Hematopoietic multipotent progenitor cell treated with erythropoietin and hydrocortisone succinate and interleukin-3 and kit ligand, for 4 days (in vitro differentiated cells): ENCODE measurements at places on chromosomes 6 and 20.

GRCh38 chr20:24773751-24774201 lies 175.3 kb upstream of the CST7 start:
- no peak for DNase-seq

- peak; percentile 32 for DNase-seq
Measured at GRCh38 chr20:47124181-47124717, 229.6 kb downstream of the EYA2 start.

- no peak for DNase-seq
Measured at GRCh38 chr6:132359886-132360285, 41.4 kb downstream of the MOXD1 start.

- no peak for DNase-seq
Measured at GRCh38 chr6:56904068-56904467, 50.8 kb upstream of the BEND6 start.

GRCh38 chr6:127869772-127870404 lies 31.0 kb downstream of the THEMIS start:
- DNase-seq = no peak

- peak; percentile 1 for DNase-seq
Measured at GRCh38 chr6:81486234-81486633, 266.2 kb downstream of the TENT5A start.

- peak; percentile 22 for DNase-seq
Measured at GRCh38 chr6:89215391-89215790, 1.8 kb downstream of the GABRR1 start.

DNA sequence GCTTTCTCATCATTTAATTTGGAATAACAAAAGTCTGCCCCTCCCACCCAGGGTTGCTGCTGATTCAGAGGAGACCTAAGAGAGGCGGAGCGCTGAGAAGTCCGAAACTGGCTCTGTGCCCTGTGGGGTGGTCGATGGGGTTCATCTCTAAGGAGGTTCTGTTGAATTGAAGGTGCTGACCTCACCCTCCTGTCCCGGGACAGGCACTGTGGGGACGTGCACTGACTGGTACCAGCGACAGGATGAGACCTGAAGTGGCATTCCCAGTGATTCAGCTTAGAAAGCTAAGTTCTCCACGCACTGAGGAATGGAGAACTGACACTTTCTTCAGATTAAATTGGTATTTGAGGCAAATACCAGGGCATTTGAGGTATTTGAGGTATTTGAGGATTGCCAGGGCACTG lies 1.3 kb downstream of the GUCA1B start:
- DNase-seq = no peak

- DNase-seq = no peak
Measured at GRCh38 chr6:85435851-85436250, 14.0 kb upstream of the NT5E start.

GRCh38 chr6:42845327-42845694 lies 34.1 kb upstream of the RPL7L1 start:
- no peak for DNase-seq

DNA sequence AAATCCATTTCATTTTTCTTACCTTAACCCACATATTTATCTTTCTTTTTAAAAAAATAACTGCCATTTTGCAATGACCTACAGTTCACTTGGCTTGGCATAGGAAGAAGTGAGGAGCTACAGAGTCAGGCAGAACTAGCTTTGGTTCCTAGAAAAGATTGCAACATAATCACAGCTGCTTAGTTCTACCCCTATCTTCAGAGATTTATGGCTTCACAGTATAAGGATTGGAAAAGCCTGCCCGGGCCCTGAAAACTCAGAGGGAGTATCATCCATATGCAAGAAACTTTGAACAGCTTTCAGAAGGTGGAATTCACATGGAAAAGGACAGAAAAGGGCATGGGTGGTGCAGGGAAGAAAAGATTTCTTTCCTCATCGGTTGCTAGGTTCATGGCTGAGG lies 774.3 kb upstream of the CHD6 start:
- DNase-seq = peak; percentile 25

GRCh38 chr6:157845493-157846259 lies 22.6 kb downstream of the SNX9 start:
- no peak for DNase-seq

DNA sequence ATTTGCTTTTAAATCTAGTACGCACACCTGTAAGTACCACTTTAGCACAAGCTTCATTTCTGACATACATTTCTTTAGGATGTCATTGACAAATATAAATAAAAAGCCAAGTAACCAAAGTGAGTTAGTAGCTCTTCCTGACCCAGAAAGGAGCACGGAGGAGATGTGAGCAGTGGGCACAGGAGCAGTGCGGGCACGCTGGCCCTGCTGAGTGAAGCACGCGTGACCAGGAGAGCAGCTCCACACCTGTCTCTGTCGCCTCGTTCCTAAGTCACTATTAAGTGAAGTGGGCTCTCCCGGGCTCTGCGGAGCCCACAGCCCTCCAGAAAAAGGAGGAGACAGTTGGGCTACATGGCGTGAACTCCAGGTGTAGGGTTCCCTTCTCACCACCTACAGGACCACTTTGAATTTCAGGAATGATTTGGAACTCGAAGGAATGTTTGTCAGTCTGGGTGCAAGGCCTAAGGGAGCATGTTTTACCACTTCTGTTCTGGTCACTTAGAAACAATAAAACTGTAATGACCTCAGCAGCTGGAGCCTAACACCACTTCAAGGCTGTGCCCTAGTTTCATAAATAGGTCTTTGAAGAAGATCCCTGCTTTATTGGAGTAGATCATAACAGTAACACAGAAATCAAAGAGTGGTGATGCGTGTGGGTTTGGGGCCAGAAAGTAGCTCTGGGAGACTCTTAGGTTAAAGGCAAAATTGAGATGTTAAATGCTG lies 95.9 kb downstream of the FAM120B start:
- no peak for DNase-seq
